ENCODE measurements at places on chromosomes 3 and 15. TPM values are rescaled to one million over a fixed set of nuclear protein-coding genes. Genes with fewer than 3 reads are reported as not detected.
A peak's percentile ranks its signal among the peaks of the same experiment; 100 is the strongest.

The GTF2A2 gene
- total RNA-seq, result 142 TPM

The GATA2 gene
- 14.9 TPM for total RNA-seq

GRCh38 chr3:185490241-185490640, 8.6 kb downstream of the TMEM41A start:
- no peak overlapping the region for H3K4me3 ChIP-seq
- DNase-seq, result no peak
- peaks cover 41% of the 10 kb centered on the region for H3K36me3 ChIP-seq

DNA sequence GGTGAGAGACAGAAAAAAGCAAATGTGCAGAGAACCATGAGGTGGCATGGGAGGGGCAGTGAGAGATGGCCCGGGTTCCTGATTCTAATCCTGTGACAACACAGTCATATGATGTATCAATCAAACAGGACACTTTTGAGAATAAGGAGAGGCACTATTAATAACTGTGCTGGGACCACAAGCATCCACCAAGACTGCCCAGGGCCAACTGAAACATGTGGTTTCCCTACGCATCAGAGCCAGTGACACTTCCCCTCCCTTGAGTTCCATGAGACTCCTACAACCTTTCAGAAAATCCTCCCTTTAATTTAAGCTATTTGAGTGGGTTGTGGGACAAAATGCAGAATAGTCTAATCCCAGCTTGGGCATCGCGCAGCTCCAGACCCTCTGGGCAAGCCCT, 17.4 kb downstream of the SH3BP5 start:
- peaks cover 47% of the 10 kb centered on the region for H3K4me1 ChIP-seq
- H3K27me3 ChIP-seq, result no peaks in the 10 kb centered on the region
- no peaks in the 10 kb centered on the region for H3K36me3 ChIP-seq
- no peak for DNase-seq

DNA sequence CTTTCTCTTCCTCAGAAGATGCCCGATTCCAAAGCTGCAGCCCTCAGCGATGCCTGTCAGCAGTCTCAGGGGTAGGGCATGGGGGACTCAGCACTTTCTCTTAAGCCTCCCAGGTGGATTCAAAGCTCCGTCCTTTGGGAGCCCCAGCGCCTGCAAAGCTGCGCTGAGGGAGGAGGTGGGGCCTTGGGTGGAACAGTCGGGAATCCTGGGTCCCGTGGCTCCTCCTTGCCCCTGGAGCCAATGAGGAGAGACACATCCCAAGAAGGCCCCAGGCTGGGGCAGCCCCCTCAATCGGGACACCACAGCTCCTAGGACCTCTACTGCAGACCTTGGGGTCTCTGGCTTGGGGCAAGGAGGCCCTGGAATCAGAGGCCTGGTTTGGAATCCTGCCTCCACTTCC, 227.5 kb upstream of the IGF1R start:
- H3K27me3 ChIP-seq, result peaks cover 21% of the 10 kb centered on the region
- H3K36me3 ChIP-seq, result no peaks in the 10 kb centered on the region
- H3K4me1 ChIP-seq, result peaks cover 6% of the 10 kb centered on the region
- no peak overlapping the region for H3K27ac ChIP-seq

DNA sequence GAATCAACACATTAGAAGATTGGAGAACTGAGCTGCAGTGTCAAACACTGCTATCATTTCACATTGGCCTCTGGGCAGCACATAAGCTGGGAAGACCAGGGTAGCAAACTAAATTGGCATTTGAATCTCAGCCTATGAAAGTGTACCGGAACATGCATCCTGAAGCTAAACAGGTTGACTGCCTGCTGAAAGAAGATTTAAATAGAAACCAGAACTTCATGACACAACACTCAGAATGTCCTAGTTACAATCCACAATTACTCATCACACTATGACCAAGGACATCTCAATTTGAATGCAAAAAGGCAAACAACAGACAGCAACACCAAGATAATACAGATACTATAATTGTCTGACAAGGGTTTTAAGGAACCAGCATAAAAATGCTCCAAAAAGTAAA, 26.2 kb downstream of the TM2D3 start:
- no peaks in the 10 kb centered on the region for H3K36me3 ChIP-seq
- no peak overlapping the region for H3K4me3 ChIP-seq
- no peaks in the 10 kb centered on the region for H3K27me3 ChIP-seq
- H3K27ac ChIP-seq, result no peak overlapping the region

DNA sequence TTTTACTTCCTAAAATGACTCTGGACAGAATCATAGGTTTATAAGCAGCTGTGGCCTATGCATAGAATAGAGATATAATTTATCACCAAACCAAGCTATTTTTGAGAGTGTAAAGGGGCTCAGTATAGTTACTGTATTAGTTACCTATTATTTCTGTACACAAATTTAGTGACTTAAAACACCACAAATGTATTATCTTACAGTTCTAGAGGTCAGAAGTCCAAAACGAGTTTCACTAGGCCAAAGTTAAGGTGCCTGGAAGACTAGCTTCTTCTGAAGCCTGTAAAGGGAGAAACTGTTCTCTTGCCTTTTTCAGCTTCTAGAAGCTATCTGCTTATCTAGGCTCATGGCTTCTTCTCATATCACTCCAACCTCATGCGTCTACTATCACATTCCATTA, 30.1 kb downstream of the CCDC54 start:
- peaks cover 20% of the 10 kb centered on the region for H3K4me1 ChIP-seq
- H3K27me3 ChIP-seq, result no peaks in the 10 kb centered on the region
- no peak for DNase-seq
- H3K4me3 ChIP-seq, result no peak overlapping the region
- no peak overlapping the region for H3K27ac ChIP-seq
- no peaks in the 10 kb centered on the region for H3K36me3 ChIP-seq

The GCNT3 gene
- 0.13 TPM for total RNA-seq

DNA sequence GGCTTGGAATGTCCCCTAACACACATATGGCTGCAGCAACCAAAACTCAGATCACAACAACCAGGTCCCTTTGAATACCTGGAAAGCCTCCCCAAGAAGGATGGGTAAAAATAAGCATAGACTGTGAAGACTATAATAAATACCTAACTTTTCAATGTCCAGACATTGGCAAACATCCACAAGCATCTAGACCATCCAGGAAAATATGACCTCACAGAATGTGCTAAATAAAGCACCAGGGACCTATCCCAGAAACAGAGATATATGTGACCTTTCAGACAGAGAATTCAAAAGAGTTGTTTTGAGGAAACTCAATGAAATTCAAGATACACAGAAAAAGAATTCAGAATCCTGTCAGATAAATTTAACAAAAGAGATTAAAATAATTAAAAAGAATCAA, 109.2 kb downstream of the NEDD4 start:
- H3K36me3 ChIP-seq, result peaks cover 20% of the 10 kb centered on the region
- H3K27me3 ChIP-seq, result no peaks in the 10 kb centered on the region
- no peak overlapping the region for H3K27ac ChIP-seq
- no peaks in the 10 kb centered on the region for H3K4me1 ChIP-seq

- H3K4me1 ChIP-seq, result peaks cover 20% of the 10 kb centered on the region
- H3K4me3 ChIP-seq, result no peak overlapping the region
- DNase-seq, result no peak
- H3K27me3 ChIP-seq, result no peaks in the 10 kb centered on the region
- no peaks in the 10 kb centered on the region for H3K36me3 ChIP-seq
- H3K27ac ChIP-seq, result no peak overlapping the region
These were observed 24.8 kb downstream of the MYO1E start for GRCh38 chr15:59347915-59348314.

DNA sequence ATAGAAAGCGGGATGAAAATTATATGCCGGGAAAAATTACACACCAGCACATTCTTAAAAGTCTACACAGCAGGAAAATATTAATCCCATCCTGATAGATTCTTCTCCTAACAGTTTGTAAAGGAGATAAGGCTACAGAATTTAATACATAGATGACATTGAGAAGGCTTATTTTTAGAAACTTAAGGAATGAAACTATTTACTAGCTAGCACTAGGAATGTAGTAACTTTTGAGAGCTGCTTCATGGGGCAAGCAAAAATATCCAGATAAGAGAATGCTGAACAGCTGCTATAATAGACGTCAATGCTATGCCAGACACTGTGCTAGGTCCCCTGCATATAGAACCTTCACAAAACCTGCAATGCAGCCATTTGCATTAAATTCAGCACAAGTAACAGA, 912.7 kb upstream of the NR2F2 start:
- no peaks in the 10 kb centered on the region for H3K36me3 ChIP-seq
- no peak overlapping the region for H3K4me3 ChIP-seq
- H3K4me1 ChIP-seq, result no peaks in the 10 kb centered on the region
- DNase-seq, result no peak
- no peaks in the 10 kb centered on the region for H3K27me3 ChIP-seq

The GOLGA6A gene
- not detected for total RNA-seq

GRCh38 chr3:17469954-17470353, 272.5 kb downstream of the TBC1D5 start:
- H3K4me3 ChIP-seq, result no peak overlapping the region
- no peaks in the 10 kb centered on the region for H3K27me3 ChIP-seq
- DNase-seq, result no peak
- H3K4me1 ChIP-seq, result no peaks in the 10 kb centered on the region
- no peaks in the 10 kb centered on the region for H3K36me3 ChIP-seq

The STRA6 gene
- 0.18 TPM for total RNA-seq

GRCh38 chr3:27532426-27533260, 48.5 kb upstream of the SLC4A7 start:
- H3K27ac ChIP-seq, result peak overlapping the region; percentile 77
- DNase-seq, result no peak
- H3K36me3 ChIP-seq, result no peaks in the 10 kb centered on the region
- peaks cover 43% of the 10 kb centered on the region for H3K4me1 ChIP-seq
- H3K4me3 ChIP-seq, result no peak overlapping the region
- no peaks in the 10 kb centered on the region for H3K27me3 ChIP-seq

The CA12 gene
- total RNA-seq, result 3.7 TPM

- H3K4me3 ChIP-seq, result peak overlapping the region; percentile 62
- no peak overlapping the region for H3K27ac ChIP-seq
- DNase-seq, result no peak
- H3K27me3 ChIP-seq, result no peaks in the 10 kb centered on the region
These were observed 1.0 kb downstream of the ZNF589 start for GRCh38 chr3:48241796-48242455.

DNA sequence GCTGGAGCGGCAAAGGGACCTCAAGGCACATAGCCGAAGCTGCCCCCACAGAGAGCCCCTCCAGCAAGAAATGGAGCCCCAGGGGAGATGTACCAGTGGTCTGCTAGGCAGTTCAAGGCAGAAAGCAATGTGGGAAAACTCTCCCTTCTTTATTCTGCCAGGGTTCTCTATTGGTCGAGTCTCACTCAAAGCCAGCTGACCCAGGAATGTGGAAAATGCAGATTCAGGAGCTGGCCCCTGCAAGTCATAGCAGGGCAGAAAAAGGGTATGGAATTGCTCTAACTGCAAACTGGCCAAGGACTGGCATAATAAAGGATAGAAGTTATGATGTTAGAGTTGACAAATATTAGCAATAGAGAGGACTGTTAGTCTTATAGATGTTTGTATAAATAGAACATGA, 4.0 kb upstream of the TOPAZ1 start:
- H3K27me3 ChIP-seq, result no peaks in the 10 kb centered on the region
- no peaks in the 10 kb centered on the region for H3K4me1 ChIP-seq
- no peak overlapping the region for H3K27ac ChIP-seq
- H3K36me3 ChIP-seq, result no peaks in the 10 kb centered on the region
- no peak for DNase-seq

The AP4E1 gene
- total RNA-seq, result 17.9 TPM
